Thyroid gland (tissue), 4 donors: ENCODE measurements at places on chromosomes 16 and 17. TPM values are rescaled to one million over a fixed set of nuclear protein-coding genes. Genes with fewer than 3 reads are reported as not detected.

DNA sequence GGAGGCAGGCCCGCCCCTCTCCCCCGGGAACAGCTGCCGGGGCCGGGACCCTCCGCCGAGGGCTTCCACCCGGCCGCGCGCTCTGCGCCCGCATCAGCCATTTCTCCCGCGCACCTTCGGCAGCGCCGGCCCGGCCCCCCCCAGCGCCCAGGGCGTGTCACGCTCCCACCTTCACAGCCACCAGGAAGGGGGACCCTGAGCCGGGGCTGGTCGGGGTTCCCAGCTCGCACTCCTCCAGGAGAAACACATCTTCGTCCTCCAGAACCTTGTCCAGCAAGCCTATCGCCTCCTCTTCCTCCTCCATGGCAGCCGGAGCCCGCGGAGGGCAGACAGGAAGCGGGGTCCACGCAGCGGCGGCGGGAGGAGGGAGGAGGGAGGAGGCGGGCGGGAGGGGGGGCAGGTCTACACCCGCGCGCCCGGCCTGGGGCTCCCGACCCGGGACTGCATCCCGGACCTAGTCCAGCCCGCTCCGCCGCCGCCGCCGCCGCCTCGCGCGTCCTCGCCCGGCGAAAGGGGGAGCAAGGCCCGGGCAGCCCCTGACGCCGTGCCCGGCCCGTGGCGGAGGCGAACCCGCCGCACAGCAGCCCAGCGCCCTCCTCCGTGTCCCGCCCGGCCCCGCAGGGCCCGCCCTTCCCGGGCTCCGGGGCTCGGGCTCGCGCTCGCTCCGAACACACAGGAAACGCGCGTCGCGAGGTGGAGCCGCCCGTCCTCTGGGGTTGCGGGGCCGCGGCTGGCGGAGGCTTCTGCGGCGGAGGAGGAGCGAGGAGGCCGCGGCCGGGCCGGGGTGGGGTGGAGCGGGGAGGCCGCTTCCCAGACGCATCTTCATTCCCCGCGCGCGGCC, 70.8 kb downstream of the ABR start:
- peak overlapping the region; percentile 68 for H3K27ac ChIP-seq
- H3K27me3 ChIP-seq: no peaks in the 10 kb centered on the region
- no peaks in the 10 kb centered on the region for H3K36me3 ChIP-seq
- DNase-seq: peak; percentile 39
- H3K4me3 ChIP-seq: peak overlapping the region; percentile 60

DNA sequence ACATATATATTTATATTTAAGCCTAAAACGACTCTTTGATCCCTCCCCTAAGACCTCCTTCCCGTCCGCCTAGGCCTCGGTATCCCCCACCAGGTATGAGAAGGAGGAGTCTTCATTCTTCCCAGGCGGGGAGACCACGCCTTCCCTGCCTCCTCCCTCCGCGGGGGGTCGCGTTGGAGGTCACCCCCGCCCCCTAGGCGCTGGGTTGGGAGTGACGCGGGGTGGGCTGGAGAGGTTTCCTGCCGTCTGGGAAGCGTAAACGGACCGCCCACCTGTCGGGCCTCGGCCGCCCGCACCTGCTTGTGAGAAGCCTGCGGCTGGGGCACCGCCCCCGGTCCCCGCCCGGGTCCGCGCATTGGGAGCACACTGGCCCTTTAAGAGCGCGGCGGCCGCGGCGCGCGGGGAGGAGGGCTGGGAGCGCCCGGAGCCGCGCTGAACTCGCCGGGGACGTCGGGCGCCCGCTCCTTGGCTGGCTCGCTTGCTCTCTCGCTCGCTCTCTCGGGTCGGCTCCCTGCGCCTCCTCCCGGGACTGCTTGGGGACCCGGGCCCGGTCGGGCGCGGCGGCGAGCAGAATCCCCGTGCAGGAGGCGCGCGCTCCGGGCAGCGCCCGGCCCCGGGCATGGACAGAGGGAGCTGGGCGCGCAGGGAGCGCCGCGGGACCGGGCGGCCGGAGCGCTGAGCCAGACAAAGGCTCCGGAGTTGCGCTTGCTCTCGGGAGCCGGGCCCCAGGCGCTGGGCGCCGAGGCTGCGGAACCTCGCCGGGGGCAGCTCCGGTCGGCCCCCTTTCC, at the start of gene MMP15:
Gene MMP15 (plus strand): TSS at position 404 of the 788 bp plus-strand sequence. CDS start 597 bp downstream, outside the sequence.
- H3K4me1 ChIP-seq: peaks cover 60% of the 10 kb centered on the region
- H3K4me3 ChIP-seq: peak within 1 kb of the TSS; percentile 91
- H3K27ac ChIP-seq: peak within 1 kb of the TSS; percentile 94
- DNase-seq: peak; percentile 97
- H3K27me3 ChIP-seq: no peaks in the 10 kb centered on the region

Gene KRTAP3-3
- not detected for total RNA-seq

Gene GNG13
- total RNA-seq: not detected

DNA sequence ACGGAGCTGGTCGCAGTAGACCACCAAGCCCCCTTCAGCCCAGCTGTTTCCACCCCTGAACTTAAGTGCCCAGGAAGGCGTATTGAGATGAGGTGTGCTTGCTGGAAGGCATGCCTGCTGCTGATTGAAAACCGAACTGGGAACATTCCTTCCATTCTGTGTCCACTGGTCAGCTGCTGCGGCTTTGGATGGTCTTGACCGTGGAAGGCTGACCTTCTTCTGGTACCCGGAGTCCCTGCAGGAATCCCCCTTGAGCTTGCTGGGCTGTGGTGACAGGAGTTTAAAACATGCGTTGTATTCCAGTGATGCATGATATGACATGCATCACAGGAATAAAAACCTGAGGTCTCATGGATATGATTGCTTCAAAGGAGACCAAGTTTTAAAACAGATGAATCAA, 31.4 kb downstream of the IL4R start:
- H3K4me3 ChIP-seq: no peak overlapping the region
- no peaks in the 10 kb centered on the region for H3K4me1 ChIP-seq

- peak; percentile 42 for DNase-seq
- peaks cover 32% of the 10 kb centered on the region for H3K4me1 ChIP-seq
- H3K27me3 ChIP-seq: no peaks in the 10 kb centered on the region
- H3K4me3 ChIP-seq: no peak overlapping the region
Observed at GRCh38 chr16:72829846-72830775, 217.8 kb downstream of the ZFHX3 start.

- no peaks in the 10 kb centered on the region for H3K4me1 ChIP-seq
- no peak overlapping the region for H3K27ac ChIP-seq
- H3K4me3 ChIP-seq: no peak overlapping the region
- H3K36me3 ChIP-seq: no peaks in the 10 kb centered on the region
Observed at GRCh38 chr16:51540259-51540658, 389.2 kb upstream of the SALL1 start.

Gene DNAH3
- total RNA-seq: not detected

DNA sequence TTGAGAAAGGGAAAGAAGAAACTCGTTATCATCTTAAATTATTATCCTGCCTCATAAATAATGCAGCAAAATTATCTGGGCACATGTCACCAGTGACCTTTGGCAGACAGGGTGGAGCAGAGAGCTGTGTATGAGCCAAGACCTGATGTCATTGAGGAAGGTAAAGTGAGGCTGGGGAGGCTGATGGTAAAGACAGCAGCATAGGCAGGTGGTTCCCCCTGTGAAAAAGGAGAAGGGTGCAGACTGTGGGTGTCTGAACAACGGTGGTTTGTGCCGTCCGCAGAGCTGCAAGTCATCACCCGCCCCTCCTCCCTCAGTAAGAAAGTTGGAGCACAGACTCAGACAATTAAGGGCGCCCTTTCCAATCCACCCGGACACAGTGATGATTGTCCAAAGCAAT, 30.8 kb upstream of the METTL16 start:
- H3K4me1 ChIP-seq: no peaks in the 10 kb centered on the region
- H3K36me3 ChIP-seq: no peaks in the 10 kb centered on the region
- H3K27ac ChIP-seq: no peak overlapping the region
- no peak for DNase-seq
- no peak overlapping the region for H3K4me3 ChIP-seq
- H3K27me3 ChIP-seq: no peaks in the 10 kb centered on the region
